ENCODE measurements at places on chromosomes 4 and X.
A peak's percentile ranks its signal among the peaks of the same experiment; 100 is the strongest.

- DNase-seq, result no peak
Measured at GRCh38 chr4:2761035-2761923, 5.1 kb upstream of the TNIP2 start.

DNA sequence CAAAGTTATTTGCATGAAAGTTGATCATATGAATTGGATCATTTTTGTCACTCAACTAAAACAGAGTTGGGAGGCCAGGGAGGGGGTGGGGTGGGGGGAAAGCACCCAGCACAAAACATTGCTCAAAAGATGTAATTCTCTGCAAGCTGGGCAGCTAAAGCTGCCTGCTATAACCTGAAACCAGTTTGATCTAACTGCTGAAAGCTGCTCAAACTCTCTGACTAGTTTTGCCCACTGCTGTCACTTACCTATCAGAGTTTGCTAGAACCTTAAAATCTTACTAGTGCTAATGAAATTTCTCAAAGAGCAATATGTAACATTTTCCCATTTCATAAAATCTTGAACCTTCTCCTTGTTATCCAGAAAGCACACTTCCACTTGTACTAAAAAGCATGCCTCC lies 10.4 kb downstream of the CXCL8 start:
- DNase-seq, result no peak

DNA sequence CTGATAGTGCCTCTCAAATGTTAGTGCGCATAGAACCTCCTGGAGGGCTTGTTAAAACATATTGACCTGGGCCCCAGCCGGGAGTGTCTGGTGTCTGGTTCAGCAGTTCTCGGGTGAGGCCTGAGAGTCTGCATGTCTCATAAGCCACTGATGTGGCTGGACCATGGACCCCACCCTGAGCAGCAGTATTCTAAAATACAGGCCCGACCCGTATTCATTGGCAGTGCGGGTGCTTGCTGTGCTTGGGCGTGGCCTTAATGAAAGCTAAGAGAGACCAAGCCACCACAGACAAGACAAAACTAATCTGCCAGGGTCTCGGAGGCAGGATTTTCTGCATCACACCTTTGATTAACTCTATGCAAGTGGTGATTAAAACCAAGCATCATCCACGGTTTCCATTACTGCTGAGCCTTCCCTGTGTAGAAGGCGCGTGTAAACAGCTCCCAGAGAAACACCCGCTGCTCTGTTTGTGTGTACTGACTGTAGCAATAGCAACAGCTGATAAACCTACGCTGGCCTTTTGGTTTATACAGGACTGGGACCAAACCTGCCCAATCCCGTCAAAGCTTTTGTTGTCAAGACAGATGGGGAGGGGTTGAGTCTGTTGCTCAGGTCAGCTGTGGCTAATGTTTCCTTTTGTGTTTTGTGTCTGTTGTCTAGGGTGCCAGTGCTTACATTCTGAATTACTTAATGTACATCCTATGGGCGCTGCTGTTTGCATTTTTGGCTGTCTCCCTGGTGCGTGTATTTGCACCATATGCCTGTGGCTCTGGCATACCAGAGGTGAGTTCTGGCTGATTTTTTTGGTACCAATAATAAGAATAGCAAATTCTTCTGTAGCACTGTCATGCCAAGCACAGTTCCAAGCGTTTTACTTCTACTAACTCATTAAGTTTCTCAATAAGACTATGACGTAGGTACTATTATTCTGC lies 40.8 kb downstream of the CLCN4 start:
- no peak for DNase-seq

- DNase-seq, result no peak
Measured at GRCh38 chrX:112851806-112852205, 11.2 kb upstream of the AMOT start.

- no peak for DNase-seq
Measured at GRCh38 chrX:129590596-129590995, 50.5 kb downstream of the OCRL start.

DNA sequence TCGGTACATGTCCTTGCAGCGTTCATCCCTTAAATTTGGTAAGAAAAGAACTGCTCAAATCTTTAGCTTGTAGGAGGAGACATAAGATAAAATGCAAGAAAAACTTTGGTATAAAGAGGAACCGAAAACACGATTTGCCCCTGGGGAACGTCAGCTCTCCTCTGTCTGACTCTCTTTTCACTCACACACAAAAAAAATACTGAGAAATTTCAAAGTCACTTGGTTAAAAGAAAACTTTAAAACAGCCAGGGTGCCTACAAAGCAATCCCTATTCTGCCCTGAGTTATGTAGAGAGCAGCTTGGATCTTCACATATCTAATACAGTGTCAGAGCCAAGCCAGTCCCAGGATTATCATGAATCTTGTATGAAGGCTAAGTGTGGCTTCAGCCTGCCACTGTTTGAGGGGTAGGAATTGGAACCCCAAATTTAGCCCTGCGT lies 248.5 kb upstream of the CXXC4 start:
- DNase-seq, result no peak

DNA sequence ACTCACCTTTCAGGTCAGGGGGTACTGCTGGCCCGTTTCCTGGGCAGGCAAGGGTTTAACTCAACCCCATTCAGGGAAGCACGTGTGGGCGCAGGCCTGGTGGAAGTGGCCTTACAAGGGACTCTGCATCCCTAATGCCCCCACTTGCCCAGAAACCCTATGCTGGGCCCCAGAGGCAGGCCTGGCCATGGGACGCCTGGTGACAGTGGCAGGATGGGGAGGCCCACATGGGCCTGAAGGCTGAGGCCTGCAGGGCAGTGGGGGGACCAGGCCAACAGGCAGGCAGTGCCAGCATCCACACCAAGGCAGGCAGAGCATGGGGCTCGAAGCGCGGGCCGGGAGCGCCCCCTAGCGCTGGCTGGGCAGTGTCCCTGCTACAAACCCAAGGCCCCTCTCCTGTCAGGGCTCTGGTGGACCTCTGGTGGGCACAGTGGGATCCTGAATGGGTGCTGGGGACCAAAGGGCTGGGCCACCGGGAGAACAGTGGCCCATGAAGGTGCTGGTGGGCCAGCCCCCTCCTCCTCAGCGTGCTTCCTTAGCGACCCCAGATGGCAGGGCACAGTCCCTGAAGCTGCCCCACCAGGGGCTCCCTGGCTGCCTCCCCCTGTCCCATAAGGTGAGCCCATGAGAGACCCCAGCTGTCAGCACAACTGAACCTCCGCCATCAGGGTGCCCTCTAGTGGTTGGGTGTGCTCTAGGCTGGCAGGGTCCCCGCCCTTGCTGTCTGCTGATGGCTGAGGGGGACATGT lies 16.8 kb downstream of the FGFR3 start:
- peak; percentile 82 for DNase-seq

DNA sequence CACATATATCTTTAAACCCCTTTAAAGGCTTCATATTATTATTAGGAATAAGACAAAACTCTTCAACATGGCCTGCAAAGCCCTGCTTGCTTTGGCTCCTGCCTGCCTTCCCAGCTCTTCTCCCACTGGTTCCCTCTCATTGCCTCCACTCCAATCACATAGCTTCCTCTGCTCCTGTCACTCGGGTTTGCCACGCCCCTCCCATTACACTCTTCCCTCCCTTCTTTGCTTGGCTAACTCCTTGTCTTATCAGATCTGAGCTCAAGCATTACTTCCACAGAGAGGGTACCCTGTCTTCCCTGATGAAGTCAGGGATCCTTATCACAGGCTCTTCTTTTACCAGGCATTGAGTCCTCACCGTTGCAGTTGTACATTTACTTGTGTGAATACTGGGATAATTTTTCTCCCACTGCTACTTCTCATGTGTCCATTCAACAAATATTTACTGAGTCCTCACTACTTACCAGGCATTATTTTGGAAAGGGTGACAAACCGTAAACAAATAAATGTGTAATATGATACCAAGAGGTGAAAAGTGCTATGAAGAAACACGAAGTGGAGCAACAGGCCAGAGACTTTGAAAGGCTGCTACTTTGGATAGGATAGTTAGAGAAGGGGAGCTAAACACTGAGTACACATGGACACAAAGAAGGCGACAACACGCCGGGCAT lies 3.2 kb upstream of the VGLL1 start:
- DNase-seq, result peak; percentile 5

- no peak for DNase-seq
Measured at GRCh38 chr4:152937336-152938236, 1.5 kb downstream of the FHDC1 start.

- no peak for DNase-seq
Measured at GRCh38 chrX:20500171-20500865, 233.6 kb upstream of the RPS6KA3 start.

DNA sequence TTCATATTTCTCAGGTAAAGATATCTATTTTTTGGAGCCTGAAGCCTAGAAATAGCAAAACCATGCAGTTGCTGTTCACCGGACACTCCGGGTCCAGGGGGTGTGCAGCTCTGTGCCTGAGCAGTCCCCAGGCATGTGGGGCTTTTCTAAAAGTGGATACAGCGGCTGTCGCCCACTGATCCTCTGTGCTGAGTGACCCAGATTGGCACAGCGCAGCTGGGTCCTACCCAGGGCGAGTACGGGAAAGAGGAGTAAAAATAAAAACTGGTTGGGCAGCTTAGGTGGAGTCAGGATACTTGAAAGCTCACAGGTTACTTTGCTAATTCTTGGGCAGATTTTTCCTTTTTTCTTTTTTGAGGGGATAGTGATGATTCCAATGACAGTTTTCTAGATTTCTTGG lies 118.8 kb downstream of the UCHL1 start:
- DNase-seq, result no peak

DNA sequence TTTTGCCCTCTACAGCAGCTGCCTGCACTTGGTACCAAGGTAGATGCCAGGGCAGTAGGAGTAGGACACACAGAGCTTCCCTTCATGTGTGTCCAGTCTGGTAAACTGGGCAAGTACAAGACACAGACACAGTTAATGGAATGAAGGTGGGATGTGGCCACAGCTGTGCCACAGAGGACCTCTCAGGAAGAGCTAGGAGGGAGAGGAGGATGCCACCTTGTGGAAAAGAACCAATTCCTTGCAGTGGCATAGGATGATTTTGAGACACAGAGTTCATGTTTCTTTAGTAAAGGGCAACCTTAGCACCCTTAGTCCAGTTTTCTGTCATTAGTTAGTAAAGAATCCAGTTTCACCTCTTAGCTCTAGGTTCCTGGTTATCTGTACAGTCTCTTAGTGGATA lies 36.3 kb upstream of the TBC1D14 start:
- no peak for DNase-seq

GRCh38 chr4:98203332-98204235 lies 57.6 kb upstream of the RAP1GDS1 start:
- DNase-seq, result no peak

DNA sequence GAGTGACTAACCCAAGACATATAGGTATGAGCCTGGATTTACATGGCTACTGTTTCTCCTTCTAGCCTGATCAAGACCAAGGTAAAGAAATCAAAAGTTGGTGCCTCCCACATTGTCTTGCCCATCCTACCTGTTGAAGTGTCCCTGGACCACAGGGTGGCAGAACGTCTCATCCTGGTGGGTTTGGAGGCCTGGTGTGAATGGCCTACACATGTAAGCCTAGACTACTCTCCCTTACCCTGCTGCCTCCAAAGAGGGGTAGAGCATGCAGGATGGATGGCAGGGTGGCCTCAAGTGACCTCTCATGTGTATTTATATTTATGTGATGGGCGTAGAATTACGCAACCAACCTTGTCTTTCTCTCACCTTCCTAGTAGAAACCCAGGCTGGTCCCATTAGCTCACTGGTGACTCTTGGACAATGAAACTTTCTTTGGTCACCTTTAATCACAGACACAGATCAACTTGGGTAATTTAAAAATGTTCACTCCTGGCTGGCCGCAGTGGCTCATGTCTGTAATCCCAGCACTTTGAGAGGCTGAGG lies 73.3 kb upstream of the SOD3 start:
- no peak for DNase-seq

DNA sequence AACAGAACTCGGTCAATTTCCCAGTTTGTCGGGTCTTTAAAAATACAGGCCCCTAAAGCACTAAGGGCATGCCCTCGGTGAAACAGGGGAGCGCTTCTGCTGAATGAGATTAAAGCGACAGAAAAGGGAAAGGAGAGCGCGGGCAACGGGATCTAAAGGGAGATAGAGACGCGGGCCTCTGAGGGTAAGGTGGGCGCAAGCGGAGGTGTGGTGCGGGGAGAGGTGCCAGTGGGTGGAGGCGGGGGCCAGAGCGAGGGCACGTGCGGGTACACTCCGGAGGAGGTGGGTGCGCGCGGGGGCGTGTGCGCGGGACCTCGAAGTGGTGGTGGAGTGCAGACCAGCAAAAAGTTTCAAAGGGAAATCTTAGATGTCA lies 787 bp upstream of the TET2 start:
- DNase-seq, result no peak

GRCh38 chr4:139744232-139744631 lies 78.6 kb downstream of the MGST2 start:
- DNase-seq, result no peak

DNA sequence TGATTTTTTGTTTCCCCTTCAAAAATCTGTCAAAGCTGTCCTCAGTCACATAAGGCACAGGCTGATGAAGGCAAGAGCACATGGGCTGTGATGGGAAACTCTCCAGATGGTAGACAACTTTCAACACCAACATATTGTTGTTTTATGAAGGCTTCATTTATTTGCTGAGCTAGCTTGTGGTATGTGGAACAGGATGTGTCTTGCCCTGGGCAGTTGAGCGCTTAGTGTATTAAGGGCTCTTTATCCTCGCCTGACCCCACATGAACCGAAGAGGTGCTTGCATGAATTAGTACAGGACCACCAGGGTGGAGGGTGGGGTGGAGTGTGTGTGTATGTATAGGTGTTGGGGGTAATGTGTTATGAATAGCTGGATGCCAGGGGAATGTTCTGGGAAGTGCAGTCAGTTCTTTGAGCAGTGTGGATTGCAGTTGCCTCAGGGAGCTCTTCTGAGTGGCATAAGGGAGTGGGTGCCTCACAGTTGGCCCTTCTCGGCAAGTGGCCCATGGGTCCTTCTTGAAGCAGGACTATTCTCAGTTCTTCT lies 103.1 kb downstream of the PHEX start:
- DNase-seq, result no peak

GRCh38 chr4:26330186-26330787 lies 9.5 kb downstream of the RBPJ start:
- no peak for DNase-seq

- no peak for DNase-seq
Measured at GRCh38 chr4:91909963-91910362, 393.8 kb upstream of the GRID2 start.

DNA sequence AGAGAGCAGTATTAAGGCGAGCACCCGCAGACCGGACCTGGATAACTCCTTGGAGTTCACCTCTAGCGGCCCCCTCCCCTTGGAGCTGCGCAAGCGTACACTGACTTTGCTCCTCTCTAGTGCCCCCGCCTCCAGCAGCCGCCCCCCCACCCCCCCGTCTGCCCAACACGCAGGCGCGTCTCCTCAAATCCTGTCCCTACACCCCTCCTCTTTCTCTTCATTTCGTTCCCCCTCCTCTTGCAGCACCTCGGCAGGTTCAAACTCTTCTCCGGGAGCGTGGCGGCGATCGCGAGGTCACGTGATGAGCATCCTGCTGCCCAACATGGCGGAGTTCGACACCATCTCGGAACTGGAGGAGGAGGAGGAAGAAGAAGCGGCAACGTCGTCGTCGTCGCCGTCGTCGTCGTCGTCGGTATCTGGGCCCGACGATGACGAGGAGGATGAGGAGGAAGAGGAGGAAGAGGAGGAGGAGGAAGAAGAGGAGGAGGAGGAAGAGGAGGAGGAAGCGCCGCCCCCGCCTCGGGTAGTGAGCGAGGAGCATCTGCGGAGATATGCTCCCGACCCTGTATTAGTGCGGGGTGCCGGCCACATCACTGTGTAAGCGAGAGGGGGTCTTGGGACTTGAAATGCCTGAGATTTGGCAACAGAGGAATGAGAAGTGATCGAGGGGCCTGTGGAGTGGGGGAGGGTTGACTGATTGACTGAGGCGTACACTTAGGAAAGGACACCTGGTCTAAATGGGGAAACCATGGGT lies at the start of gene CHIC1:
CHIC1 (plus strand) TSS at position 214 of the 754 bp plus-strand sequence; CDS start at position 302, 88 bp downstream.
- peak; percentile 20 for DNase-seq

GRCh38 chrX:131854581-131854980 lies 168.5 kb upstream of the STK26 start:
- DNase-seq, result no peak
